Kidney (tissue), 22 donors: ENCODE measurements at places on chromosomes 13 and 19.

DNA sequence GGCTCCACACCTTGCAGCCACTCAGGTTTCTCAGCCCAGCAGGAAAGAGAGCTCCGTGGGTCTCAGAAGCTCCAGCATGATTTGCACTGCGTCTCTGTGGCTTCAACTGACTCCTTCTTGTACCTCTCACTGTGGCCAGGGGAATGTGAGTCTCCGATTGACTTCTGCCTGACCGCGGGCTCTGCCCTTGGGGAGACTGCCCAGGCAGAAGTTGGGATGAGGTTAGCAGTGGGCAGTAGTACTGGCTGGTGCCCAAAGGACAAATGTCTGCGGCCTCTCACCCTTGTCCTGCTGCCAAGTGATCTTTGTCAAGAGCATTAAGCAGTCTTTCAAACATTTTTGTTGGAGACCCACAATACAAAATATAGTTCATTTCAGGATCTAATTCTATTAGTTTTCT lies 34.4 kb upstream of the FXYD3 start:
- no peak for DNase-seq

- DNase-seq = no peak
Observed at GRCh38 chr13:27296496-27296895, 25.9 kb downstream of the RASL11A start.

GRCh38 chr13:84433024-84433423 lies 550.8 kb upstream of the SLITRK1 start:
- no peak for DNase-seq

DNA sequence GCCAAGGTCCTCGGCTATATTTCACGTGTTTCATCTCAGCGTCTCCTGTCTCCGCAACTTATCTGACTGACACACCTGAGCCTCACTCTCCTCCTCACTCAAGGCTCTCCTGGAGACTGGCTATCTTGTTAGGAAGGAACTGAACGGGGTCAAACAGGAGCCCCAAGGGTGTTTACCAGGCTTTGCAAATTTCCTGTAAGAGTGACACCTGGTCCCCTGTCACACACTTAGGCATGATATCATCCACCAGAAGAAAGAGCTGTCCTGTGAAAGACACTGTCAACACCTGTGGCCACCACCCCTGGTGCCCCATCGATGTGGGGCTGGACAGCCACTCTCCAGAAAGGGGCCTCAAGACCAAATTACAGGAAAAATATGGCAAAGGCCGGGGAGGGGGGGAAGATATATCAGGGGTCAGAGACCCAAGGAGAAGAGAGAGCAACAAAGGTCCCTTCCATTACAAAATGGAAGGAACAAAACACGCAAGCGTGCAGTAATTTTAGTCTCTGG lies 2.9 kb downstream of the CD70 start:
- DNase-seq = no peak

DNA sequence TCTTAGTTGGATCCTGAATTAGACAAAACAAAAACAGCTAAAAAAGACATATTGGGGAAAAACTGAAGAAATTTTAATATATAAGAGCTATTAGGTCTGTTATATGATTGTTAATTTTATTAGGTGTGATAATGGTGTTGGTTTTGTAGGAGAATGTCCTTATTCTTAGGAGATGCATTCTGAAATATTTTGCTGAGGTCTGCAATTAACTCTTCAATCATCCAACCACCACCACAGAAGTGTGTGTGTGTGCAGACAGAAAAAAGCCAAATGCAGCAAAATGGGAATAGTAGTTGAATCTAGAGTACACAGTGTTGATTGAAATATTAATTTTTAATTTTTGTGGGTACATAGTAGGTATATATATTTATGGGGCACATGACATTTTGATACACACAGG lies 12.1 kb upstream of the KBTBD7 start:
- no peak for DNase-seq
